ENCODE measurements at places on chromosomes 1 and 21. TPM values are rescaled to one million over a fixed set of nuclear protein-coding genes. Genes with fewer than 3 reads are reported as not detected.

The ADCY10 gene
- polyA plus RNA-seq, result 0.25 TPM

DNA sequence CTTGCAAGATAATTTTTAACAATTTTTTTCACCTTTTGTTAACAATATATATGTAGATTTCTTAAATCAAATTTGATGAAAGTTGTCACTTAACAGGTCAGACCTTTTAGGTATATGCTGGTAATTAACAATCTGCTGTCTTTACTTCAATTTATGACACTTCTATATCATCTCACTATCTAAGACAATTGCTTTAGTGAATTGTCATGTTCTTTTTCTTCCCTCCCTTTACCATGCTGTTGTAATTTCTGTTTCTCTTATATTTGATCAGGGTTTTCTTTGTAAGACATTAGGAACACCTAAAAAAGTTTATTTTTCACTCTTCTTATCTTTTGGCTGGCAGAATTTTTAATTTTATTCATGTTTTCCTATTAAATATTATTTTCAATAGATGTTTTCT lies 2.0 kb downstream of the IFI16 start:
- no peak for DNase-seq

DNA sequence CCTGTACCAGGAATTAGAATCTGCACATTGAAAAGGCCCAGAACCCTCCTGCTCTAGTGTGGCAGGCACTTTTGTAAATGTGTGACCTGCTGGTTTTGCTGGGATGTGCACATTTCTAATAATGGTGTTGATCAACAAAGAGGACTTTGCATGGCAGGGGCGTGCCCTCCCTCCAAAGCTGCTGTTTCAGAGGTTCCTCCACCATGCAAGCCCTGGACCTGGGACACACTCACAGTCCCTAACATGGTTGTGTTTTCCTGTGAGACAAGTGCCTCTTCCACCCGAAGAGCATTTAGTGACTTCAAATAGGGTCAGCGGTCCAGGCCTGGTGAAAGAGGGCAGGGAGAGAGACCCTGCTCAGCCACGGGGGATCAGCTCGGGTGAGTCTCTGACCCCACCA lies 28.1 kb downstream of the TENT5C start:
- DNase-seq, result peak; percentile 23

DNA sequence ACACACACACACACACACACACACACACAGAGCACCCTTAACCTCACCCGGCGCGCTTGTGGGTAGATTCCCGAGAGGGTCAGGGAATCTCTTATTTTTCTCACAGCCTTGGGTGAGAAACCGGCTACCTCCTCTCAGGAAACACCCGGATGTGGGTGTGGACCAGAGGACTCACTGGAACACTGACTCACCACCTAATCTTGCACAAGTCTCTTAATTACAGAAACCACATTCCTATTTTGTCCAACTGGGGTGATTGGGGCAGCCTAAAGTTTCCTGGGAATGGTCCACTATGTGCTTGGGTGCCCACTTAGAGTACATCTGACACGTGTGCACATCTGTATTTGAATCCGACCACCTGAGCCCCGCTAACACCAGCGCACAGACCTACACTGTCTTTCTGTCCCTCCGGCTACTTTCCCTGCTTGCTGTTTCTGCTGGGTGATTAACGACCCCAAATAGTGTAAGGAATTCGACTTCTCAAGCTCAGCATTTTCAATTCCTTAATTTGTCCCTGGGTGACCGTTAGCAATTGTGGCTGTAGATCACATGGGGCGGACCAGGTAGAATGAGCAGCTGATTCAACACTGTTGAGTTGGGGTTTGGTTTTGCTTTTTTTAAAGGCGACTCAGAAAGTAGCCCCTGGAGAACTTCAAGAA lies 14.0 kb upstream of the TBX15 start:
- no peak for DNase-seq

GRCh38 chr1:53115403-53116306 lies 26.8 kb downstream of the SLC1A7 start:
- peak; percentile 67 for DNase-seq

DNA sequence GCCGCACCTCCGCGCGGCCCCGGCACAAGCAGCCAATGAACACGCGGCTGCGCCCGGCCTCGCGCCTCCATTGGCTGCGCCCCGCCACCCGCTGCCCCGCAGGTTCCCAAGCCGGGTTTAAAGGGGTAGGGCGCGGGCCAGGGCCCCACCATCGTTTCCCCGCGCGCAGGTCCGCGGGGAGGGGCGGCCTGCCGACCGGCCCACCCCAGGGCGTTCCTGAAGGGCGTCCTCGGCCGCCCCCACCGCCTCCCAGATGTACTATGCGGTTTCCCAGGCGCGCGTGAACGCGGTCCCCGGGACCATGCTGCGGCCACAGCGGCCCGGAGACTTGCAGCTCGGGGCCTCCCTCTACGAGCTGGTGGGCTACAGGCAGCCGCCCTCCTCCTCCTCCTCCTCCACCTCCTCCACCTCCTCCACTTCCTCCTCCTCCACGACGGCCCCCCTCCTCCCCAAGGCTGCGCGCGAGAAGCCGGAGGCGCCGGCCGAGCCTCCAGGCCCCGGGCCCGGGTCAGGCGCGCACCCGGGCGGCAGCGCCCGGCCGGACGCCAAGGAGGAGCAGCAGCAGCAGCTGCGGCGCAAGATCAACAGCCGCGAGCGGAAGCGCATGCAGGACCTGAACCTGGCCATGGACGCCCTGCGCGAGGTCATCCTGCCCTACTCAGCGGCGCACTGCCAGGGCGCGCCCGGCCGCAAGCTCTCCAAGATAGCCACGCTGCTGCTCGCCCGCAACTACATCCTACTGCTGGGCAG lies at the start of gene OLIG1:
OLIG1 (plus strand) TSS at position 148 of the 750 bp plus-strand sequence; CDS start at position 254, 106 bp downstream.
- DNase-seq, result peak; percentile 37

- DNase-seq, result no peak
Observed at GRCh38 chr21:14482165-14482564, 64.0 kb downstream of the SAMSN1 start.

DNA sequence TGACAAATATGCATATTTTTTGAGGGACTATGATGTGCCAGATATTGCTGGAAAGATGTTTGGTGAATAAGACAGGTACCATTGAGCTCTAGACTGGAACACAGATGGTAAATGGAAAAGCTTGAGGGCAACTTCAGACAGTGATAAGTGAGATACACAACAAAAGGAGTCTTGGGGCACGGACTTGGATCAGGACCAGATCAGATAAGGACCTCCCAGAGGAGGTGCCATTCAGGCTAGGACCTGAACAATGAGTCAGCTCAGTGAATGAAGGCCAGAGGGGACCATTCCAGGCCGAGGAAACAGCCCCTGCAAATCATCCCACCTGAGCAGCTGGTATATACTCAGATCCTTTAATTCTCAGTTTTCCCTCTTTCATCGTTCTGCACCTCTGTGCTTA lies 1.8 kb upstream of the KCNJ15 start:
- no peak for DNase-seq

GRCh38 chr1:44632598-44632997 lies 41.7 kb downstream of the TMEM53 start:
- DNase-seq, result no peak

GRCh38 chr21:45980271-45980670 lies 1.3 kb upstream of the COL6A1 start:
- no peak for DNase-seq
